Retina (tissue), 1 donor: ENCODE measurements at places on chromosomes 5 and 9.

DNA sequence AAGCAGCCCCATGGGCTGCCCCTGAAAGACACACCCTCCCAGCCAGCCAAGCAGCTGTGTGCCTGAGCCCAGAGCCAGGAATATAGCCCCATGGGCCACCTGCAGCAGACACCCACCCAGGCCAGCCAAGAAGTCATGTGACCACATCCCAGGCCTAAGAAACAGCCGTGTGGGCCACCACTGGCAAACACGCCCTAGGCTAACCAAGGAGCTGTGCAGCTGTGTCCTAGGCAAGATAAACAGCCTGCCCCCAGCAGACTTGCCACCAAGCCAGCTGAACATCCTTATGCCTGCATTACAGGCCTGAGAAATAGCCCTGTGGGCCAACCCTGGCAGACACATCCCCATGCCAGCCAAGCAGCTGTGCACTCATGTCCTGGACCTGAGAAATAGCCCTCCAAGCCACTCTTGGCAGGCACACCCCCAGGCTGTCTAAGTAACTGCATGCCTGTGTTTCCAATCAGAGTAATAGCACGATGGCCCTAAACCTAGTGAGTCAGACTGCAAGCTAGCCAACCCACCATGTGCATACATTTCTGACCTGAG lies 143.0 kb downstream of the ADAMTS6 start:
- DNase-seq = no peak

DNA sequence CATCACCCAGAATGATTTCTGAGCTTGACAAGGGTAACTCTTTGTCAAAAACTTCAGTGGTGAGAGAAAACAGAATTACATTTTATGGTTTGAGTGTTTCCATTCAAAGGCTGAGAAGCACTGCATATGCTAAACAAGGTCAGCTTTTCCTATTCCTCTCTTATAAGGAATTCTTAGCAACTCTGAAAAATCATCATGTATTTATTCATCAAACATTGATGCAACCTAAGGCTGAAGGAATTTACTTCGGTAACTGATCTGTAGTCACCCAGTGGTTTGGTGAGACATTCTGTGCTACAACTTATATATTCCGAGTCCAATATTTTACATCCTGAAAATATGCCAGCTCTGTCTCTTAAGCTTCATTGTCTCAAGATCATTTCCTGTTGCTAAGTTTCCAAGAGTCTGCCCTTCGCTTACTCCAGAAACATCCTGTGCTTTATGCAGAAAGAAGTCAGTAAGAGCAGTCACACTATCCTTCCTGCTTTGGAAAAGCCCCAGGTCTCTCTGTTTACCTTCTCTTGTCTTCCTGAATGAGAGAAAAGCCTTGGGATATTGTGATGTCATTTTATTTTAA lies 176.6 kb upstream of the TBCA start:
- no peak for DNase-seq

DNA sequence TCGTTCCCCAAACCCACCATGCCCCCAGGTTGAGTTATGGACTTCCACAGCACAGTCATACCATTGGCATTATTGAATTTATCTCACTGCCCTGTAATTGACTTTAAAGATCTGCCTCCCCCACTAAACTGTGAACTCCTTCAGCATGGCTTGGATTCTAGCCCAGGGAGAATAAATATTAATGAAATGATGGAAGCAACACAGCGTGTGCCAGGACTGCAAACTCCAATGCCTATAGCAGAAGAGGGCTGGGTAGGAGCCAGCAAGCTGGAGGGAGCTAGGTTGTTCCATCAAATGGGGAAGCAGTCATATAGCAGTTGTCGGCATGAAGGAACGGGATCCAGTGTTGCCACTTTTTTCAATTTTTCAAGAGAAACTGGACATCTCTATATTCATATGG lies 69.0 kb upstream of the MSX2 start:
- no peak for DNase-seq

DNA sequence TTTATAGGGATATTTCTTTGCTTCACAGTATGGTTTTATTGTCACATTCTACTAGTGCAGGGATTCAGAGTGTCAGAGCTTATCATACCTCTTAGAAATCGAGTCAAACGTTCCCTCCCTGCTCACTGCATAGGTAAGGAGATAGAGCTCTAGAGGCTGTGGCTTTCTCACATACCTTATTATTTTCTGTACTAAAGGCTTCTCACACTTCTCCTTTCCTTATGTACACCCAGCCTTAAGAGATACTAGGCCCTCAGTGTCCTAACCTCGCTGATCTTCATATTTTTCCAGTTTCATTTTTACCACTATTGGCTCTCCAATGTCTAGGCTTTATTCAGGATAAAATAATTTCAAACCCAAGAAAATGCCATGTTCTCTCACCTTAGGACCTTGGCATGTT lies 297.3 kb upstream of the RIOK2 start:
- no peak for DNase-seq

DNA sequence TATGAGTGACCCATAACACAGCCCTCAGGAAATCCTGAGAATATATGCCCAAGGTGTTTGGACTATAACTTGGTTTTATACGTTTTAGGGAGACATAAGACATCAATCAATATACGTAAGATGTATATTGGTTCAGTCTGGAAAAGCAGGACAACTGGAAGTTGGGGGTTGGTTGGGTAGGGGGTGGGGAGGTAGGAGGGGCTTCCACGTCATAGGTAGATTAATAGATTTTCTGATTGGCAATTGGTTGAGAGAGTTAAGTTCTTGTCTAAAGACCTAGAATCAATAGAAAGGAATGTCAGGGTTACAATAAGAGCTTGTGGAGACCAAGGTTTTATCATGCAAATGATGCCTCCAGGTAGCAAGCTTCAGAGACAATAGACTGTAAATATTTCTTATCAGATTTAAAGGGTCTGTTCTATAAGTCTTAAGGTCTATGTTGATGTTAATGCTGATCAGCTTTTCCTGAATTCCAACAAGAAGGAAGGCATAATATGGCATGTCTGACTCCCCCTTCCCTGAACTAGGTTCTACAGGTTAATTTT lies 2267.7 kb upstream of the ACO1 start:
- DNase-seq = no peak

DNA sequence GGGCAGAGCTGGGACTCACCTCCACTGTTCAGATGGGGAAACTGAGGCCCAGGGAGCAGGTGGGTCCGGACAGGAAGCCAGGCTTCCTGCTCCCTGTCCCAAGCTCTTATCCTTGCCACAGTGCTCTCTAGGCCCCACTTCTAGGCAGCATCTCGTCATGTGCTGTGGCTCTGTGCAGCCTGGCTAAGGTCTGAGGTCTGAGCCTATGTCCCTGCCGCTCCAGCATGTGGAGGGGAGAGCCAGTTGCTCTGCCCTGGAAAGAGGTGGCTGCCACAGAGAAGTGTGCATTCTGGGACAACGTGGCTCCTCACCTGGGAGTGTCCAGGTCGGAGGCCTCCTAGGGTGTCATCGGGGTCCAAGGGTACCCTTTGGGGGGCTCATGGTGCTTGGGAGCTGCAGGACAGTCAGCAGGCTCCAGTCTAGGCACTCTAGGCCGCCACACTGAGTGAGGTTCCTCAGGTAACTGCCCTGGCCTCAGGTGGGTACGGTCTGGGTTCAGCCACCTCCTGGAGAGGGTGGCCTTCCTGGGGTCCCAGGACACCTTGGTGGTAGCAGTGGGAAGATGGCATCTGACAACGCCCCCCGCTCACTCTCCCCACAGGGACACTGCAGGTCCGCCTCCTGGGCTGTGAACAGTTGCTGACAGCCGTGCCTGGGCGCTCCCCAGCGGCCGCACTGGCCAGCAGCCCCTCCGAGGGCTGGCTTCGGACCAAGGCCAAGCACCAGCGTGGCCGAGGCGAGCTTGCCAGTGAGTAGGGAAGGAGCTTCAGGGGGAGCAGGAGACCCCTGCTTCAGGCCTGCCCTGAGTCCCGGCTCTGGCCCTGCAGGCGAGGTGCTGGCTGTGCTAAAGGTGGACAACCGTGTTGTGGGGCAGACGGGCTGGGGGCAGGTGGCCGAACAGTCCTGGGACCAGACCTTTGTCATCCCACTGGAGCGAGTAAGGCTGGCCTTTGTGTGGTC lies 10.4 kb downstream of the PKN3 start:
- no peak for DNase-seq

DNA sequence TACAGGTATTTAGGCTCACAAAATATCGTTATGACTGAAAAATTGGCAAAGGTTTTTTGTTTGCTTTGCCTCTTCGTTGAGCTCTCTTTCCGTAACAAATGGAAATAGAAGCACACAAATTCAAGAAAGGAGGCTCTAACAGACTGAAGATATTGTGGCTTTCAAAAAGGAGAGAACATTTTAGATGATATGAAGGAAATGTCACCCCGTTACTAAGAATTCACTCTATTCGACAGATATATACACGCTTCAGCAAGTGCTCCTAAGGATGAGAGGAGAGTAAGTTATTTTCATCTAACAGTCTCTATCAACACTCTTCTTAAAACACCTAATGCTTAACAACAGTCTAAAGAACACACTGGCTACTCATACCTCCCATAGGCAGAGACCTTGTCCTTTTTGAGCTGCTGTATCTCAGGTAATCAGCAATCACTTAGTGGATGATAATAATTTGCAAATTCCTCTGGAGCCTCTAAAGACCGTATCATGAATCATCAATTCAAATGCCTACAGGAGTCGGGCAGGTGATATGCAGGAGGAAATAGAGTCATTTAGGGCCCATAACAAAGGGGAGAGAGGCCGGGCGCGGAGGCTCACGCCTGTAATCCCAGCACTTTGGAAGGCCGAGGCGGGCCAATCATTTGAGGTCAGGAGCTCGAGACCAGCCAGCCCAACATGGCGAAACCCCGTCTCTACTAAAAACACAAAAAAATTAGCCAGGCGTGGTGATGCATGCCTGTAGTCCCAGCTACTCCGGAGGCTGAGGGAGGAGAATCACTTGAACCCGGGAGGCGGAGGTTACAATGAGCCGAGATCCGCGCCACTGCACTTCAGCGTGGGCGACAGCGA lies 1.4 kb upstream of the HSDL2 start:
- peak; percentile 58 for DNase-seq

GRCh38 chr5:90174236-90174635 lies 235.3 kb downstream of the CETN3 start:
- DNase-seq = no peak

DNA sequence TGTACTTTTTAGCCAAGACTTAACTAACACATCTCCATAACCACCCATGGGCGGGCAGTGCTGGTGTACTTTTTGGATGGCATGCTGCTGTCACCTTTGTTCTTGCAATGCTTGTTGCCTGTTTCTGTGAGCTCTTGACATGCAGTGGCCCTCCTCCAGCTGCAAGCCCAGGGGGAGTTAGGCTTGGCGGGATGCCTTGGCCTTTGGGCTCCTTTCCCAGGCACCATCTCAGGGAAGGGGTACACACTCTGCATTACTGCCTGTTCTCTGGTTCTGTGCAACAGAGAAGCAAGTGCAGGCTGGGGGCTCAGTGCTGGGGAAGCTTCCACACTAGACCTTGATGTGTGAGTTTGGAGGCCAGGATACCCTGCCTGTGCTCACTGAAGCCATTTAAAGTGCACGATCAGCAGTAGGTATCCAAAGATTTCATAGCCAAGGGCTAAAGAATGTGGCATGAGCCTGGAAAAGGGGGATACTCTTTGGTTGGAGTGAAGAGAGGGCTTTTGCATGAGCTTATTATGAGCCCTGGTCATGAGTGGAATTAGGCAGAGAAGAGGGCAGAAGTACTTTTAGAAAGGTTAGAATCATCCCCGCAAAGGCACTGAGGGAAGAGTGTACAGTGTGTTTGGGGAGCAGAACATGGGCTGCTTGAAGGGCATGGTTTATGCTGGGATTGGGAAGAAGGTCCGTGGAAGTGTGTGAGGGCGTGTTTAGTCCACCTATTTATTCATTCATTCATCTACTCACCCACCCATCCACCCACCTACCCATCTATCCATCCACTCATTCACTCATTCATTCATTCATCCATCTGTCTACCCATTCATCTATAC lies 22.5 kb downstream of the PSAT1 start:
- DNase-seq = no peak

DNA sequence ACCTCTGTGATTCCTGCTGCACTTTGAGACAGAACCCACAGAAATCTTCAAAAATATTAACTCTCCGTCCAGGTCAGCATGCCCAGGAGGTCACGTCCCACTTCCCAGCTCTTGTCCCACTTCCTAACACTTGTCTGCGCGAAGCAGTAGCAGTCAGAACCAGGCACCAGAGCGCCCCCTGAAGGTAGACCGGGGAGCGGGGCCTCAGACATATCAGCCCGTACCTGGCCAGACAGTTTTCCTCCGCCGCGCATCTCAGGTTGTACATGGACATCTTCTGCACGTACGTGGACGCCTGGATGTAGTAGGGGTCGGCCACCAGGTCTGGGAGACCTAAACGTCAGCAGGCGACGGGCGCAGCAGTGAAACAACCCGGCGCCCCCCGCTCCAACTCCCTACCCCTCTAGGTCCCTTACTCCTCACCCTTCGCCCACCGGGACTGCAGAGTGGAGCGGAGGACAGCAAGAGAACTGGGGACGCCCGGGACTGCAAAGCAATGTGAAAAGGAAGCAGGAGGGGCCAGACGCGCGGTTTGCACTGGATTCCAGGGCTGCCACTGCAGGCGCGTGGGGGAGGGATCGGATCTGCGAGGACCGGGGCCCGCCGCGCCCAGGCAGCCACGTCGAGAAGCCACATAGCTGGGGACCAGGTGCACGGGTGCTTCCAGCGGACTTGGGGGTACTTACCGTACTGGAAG lies 1.2 kb downstream of the LOX start:
- DNase-seq = peak; percentile 88

- no peak for DNase-seq
Measured at GRCh38 chr5:139569270-139569955, 8.3 kb downstream of the UBE2D2 start.

- no peak for DNase-seq
Measured at GRCh38 chr9:112233769-112234168, 58.7 kb upstream of the SUSD1 start.

GRCh38 chr9:71676460-71676859 lies 91.9 kb downstream of the CEMIP2 start:
- DNase-seq = no peak

DNA sequence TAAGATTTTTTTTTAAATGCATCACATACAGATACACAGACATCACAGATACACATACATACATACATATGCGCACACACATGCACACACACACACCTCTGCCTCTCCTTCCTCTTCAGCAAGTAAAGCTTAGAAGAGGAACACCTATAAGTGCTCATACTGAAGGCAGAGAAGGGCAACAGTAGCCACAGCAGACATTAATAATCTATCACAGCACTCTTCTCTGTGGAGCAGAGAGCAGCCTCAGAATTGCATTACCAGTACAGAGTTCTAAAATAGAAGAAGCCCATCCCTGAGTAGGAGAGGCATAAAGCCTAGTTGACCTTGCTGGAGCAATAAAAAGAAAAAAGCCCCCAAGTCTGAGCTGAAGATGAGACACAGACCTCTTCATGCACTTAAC lies 110.6 kb downstream of the MLLT3 start:
- no peak for DNase-seq

- DNase-seq = no peak
Measured at GRCh38 chr9:15423231-15423985, 732 bp downstream of the SNAPC3 start.

- no peak for DNase-seq
Measured at GRCh38 chr5:126973193-126973592, 57.2 kb downstream of the MARCHF3 start.
